ENCODE measurements at places on chromosomes 5 and 9.

DNA sequence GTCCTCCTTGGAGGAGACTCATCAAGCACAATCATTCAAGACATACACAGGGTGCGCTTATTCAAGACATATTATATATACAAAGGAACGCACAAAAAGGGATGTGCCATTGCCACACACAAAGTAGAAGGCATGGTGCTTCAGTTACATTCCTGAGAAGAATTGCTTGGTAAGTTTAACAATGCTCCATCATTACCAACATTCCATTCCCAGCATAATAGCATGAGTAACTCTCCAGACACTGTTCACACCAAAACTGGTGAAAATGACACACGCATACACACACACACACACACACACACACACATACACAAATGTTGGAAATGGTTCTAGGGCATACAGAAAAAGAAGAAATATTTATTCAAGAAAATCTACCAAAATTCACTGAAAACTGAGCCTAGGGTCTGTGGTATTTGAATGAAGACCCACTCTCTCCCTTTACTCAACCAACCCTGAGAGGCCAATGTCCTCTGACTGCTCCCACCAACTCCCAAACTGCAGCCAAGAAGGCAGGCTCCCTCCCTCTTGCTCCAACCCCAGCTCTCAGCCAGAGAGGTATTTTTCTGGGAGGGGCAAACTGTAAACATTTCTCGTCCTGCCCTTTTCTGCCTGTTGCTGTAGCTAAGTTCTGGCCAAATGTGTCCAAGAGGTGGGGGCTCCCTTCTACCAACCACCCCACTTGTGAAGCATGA is 19.9 kb downstream of the UGT3A1 start:
- no peak for DNase-seq

GRCh38 chr5:50325237-50325832 is 115.8 kb downstream of the EMB start:
- peak; percentile 12 for DNase-seq

- no peak for DNase-seq
These were observed 8.8 kb upstream of the RNF183 start for GRCh38 chr9:113311961-113312360.

DNA sequence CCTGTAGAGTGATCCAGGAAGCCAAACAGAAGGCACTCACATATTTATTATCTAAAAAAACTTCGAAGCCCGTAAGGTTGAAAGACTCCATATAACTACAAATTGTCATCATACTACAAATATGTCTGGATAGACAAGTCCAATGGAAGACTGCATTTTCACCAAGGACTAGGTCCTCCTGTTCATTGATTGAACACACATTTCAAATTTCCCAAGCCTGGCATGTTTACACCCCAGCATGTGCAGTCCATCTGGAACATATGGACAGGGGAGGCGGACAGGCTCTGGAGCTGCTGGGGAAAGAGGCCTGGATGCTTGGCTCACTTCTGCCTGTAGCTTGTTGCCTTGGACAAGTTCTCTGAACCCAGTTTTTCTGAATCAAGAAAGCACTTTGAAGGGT is 378.7 kb downstream of the ENC1 start:
- DNase-seq: no peak

DNA sequence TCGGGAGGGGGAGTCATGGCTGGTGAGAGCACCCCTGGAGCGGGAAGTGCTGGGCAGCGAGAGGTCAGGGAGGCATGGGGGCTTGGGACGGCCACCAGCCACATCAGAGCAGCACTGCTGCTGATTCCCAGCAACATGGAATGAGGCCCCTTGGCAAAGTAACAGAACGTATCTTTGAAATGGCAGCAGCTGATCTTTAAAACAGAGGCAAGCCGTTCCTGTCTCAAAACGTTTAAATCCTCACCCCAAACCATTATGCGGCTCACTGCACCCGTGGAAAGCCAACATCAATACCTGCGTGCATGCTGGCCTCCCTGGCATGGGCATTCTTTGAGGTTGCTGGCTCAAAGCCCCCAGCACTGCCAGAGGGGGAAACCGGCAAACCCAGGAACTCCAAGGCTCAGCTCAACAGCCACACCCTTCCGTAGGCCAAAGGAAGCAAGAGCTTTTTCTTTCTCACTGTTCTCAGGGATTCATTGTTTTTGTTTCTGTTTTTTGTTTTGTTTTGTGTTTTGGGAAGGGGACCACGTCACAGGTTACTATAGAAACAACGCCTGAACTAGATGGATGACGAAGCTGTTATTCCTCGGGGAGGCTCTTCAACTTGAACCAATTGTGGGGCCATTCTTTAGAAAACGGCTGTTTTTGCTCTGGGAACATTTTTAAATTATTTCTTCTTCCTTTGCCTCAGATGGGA is 28.1 kb upstream of the OBP2B start:
- DNase-seq: no peak

DNA sequence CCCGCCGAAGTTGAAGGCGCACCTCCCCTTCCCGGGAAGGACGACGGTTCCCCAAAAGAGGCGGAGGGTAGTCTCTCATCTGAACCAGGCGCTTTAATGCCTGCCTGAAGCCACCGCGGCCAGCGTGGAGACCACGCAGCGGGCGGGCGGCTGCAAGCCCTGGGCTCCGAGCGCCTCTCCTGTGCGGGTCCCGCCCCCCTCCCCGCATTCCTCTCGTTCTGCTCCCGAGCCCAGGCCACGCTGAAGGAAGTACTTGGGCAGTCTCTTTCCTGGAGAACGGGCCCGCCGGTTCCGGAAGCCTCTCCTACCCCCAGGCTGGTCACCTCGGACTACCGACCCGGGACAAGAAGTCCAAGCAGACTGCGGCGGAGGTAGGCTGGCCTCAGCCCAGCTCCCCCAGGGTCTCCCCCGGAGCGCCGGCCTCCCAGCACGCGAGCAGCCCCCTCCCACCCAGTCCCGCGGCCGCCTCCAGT is 571 bp downstream of the PPIC start:
- DNase-seq: no peak

DNA sequence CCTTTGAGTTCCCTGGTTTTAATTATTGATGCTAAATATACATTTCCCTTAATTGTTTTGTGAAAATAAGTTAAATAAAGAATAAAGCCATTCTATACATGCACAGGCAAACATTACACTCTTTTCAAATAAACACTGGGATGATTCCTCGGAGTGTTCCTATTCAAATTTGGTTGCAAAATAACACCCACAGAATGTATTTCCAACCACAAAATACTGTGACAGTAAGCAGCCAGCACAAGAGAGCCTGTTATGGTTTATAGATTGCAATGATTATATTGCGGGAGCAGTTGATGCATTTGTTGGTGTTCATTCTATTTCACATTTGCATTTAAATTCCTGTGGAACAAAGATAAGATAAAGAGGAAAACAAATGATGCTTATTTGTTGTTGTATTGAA is 632.6 kb upstream of the WWC1 start:
- DNase-seq: no peak

DNA sequence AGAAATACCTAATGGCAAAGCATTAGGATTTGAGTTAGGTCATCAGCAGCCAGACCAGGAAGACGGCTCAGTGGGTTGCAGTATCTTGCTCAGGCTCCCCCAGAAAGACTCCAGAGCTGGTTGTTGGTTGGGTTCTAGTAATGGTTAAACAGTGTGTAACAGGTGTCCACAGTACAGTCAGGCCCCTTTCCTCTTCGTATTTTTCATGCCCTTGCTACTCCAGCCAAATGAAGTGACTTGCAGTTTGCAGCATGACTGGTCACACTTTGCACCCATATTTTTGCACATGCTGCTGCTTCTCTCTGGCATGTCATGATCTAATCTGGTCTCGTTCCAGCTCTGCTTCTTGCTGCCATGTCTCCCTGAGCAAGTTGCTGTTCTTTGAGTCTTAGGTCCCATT is 60.6 kb upstream of the TRPC7 start:
- DNase-seq: no peak

- no peak for DNase-seq
These were observed 286.5 kb downstream of the ZNF608 start for GRCh38 chr5:124459984-124460383.

- DNase-seq: no peak
These were observed 313.5 kb downstream of the AGTPBP1 start for GRCh38 chr9:85428230-85428629.

DNA sequence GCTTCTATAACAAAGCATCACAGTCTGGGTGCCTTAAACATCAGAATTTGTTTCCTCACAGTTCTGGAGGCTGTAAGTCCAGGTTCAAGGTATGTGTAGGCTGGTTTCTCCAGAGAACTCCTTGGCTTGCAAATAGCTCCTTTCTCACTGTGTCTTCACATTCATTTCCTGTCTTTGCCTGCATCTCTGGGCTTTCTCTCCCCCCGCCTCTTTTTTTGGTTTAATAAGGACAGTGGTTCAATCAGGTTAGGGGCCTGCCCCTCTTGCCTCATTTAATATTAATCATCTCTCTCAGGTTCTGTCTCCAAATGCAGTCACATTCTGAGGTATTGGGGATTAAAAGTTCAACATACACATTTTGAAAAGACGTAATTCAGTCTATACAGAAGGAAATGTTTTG is 225.5 kb upstream of the ATP10B start:
- no peak for DNase-seq

GRCh38 chr5:318931-319601 is 2.4 kb upstream of the AHRR start:
- no peak for DNase-seq

GRCh38 chr5:1169211-1170115 is 31.9 kb upstream of the SLC6A19 start:
- no peak for DNase-seq

GRCh38 chr5:32475334-32476097 is 31.0 kb upstream of the ZFR start:
- DNase-seq: no peak

DNA sequence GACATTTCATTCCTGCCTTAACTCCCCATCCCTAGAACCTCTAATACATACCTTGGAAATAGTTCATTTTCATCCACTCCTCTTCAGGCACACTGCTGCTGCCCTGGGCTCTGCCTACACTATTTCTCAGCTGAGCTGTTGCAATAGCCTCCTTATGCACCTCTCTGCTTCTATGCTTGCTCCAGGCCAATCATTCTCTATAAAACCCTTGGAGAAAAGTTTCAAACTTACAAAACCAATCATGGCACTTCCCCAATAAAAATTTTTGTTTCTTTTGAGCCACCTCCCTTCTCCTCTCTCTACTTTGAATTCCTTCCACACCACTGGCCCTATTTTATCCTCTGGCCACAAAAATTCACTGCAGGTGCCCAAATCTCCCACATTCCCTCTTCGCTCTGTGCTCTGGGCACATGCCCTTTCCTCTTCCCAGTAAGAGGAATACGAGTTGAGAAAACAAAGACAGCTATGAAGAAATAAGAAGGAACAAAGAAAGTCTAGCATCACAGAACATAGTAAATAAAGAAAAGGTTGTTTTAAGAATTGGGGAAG is 301.4 kb downstream of the ELAVL2 start:
- DNase-seq: no peak

GRCh38 chr5:169803077-169803981 is 166.3 kb downstream of the DOCK2 start:
- no peak for DNase-seq

DNA sequence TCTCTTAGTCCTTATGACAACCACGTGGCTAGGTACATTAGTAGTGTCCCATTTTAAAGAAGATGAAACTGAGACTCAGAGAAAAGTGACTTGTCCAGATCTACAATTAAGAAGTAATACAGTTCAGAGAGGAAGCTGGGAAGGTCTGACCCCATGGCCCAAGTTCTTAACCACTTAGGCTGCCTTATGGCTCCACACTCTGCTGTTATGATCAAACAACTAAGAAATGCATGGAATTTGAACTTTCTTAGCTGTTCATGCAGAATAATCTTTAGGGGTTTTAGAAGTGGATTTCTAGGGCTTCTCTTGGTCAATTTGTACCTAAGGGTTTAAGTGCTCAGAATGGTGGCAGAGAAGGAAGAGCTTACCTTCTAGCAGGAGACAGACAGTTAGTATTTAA is 128.0 kb upstream of the MSX2 start:
- DNase-seq: no peak

- no peak for DNase-seq
These were observed 52.2 kb downstream of the LURAP1L start for GRCh38 chr9:12826924-12827565.

DNA sequence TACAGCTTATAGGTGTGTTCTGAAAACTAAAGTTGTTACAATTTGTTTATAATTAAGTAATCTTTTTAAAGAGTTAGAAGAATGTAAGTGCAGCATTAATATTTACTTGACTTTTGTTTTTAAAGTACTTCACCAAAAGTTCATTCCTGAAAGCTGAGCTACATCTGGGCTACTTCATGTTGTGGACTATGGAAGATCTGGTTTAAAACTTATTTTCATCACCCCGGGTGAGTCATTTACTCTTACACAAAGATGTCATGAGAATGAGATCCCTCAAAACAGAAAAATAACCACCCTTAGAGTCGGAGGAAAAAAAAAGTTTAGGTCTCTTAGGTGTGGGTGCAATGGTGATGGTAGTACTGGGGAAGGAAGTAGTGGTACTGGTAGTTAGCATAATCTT is 5.1 kb downstream of the POU5F2 start:
- DNase-seq: no peak

- no peak for DNase-seq
These were observed 1.4 kb upstream of the IRX4 start for GRCh38 chr5:1883925-1884677.

GRCh38 chr9:20658677-20659473 is 25.2 kb upstream of the FOCAD start:
- no peak for DNase-seq

DNA sequence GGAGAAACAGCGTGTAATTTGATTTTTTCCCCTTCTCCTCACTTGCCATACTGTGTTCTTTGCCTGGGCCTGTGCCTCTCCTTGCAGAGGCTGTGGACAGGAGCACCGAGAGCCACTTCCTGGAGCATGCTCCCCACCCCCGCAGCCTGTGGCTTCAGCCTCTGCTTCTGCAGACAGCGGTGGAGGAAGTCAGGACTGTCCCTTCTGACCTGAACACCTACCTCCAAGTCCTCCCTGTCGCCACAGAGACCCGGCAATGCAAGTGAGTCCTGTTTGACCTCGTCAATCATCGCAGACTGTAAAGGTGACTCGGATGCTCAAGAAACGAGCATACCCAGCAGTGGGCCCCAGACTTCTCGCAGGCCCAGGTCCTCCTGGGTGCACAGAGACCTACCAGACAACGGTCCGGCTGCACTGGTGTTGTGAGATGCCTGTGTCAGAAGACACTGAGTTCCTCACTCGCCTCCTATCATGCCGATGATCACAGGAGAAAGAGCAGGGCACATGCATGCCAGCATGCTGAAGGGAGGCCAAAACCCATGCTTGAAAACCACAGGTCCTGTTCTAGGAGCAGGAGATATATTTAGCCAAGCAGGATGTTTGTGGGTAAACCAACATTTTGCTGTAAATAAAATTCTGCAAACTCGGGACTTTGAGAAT is 198.8 kb downstream of the AUH start:
- DNase-seq: no peak

DNA sequence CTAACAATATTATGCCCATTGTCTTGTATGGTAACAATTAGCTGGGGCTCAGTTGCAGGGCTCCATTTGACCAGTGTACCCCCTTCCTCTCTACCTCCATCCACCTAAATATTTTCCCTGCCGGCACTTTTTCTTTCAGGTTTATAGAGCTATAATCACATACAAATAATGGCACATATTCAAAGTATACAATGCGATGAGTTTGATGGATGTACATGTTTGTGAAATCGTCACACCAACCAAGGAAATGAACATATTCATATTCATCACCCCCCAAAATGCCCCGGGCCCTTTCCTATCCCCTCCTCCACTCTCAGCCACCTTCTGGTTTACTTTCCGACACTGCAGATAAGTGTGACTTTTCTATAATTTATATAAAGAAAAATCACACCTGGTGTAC is 351.5 kb downstream of the GADD45G start:
- DNase-seq: no peak

GRCh38 chr5:56088431-56088949 is 93.7 kb upstream of the IL6ST start:
- DNase-seq: no peak

- DNase-seq: no peak
These were observed 179.7 kb upstream of the TLX3 start for GRCh38 chr5:171129308-171129707.
